Occipital lobe (tissue), 3 donors: ENCODE measurements at places on chromosomes 1 and 21.

DNA sequence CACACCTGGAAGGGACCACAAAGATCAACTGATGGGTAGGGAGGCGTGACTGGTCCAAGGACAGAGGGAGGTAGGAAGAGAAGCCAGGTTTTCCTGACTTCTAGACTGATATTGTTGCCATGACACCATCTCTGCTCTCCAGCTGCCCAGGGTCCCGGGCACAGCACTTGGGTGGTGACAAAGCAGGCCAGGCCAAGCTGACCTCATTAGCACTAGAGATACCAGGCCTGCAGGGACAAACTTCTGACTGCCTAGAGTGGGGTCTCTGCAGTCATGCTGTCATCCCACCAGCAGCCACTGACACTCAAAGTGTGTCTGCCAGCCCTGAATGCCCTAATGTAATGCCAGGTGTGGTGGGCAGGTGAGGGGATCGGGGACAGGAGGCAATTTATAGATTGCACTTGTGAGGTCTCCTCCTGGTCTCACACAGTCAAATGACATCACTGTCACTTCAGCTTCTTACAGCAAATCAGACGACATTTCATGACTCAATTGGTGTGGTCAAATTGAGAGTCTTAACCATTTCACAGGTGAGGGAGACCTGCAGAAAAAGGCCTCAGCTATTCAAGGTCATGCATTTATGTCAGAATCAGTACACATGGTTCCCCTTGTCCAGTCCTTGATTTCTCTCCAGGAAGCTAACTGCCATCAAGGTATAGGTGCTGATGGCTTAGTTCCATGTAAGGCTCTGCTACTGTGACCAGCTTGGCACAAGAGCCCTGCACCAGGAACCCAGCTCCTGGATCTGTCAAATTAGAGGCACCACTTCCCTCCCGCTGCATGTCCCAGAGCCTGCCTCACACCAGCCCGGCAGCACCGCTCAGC is 2.7 kb downstream of the SLC9A1 start:
- peak; percentile 30 for DNase-seq

DNA sequence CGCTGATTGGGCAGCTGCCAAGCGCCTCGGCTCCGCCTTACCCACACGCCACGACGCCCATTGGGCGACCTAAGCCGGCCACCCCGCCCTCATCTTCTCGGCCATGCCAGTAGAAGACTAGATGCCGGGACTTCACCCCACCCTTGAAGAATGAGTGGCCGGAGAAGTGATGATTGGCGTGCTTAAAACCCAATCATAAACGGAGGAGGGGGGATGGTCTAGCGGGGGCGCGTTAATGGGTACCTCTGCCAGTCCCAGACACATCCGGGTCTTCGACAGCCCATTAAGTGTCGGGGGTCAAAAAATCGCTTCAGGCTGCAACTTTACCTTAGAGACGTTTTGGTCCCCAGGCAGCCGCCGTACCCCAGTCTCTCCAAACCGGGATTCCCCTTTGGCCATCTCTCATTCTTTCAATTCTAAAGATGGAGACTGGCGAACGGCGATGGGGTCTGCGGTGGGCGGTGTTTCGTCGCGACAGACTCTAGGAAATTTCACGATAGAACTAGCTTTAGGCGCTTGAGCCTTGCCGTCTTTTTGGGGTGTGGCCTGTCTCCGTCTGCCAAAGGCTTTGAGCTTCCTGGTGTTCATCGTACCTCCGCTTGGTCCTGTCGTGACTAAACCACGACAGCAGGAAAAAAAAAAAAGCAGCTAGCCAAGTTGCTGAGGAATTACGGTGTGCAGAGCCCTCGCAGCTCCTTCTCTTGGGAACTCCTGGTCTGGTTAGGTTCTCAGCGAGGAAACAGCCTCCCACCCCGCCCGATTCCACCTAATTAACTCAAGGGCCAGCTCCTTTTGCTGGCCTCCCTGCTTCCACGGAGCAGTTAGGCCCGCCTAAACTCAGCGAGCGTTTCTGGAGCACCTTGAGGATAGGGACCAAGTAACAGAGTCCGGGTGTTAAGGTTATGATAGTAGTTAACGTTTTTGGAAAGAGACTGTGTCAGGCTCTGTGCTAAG is at the start of gene GATAD2B:
Gene GATAD2B (minus strand): TSS at position 1 of the 954 bp plus-strand sequence. CDS start 94,625 bp downstream, outside the sequence.
- peak; percentile 98 for DNase-seq

DNA sequence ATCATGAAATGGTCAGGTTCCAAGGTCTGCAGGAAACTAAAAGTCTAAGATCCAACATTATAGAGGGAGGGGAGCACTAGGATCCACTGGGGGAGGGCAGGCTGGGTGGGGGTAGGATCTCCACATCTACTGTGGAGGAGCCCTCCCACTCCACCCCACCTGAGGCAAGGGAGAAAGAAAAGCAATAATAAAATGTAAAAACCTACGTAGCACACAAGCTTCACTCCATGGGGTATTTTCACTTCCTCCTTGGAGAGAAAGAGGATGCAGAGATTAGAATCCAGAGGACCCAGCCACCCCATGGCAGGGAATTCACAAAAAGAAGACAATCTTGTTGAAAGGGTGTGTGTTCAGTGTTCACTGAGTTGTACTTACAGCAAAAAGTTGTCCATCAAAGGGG is 14.4 kb downstream of the SPOCD1 start:
- no peak for DNase-seq

- no peak for DNase-seq
These were observed 58.7 kb upstream of the GADD45A start for GRCh38 chr1:67626090-67626860.

GRCh38 chr1:92848201-92848600 is 16.4 kb downstream of the RPL5 start:
- DNase-seq: no peak

DNA sequence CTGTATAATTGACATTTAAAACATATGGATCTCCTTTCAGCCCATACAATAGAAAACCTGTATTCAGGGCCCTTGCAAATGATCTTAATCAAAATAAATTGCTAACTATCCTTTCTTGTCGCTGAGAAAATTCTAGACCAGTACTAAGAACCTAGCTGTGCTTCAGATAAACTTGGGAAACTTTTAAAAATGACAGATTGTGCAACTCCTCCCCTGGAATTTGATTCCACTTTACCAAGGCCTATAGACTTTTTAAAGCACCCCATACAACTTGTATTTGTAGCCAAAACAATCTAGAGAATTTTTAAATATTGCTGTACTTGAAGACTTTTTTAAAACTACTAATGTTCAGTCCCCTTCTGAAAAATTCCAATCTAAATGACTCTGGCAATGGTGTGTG is 51.6 kb downstream of the ZNF644 start:
- DNase-seq: no peak
